Stimulated activated CD4-positive, alpha-beta T cell treated with anti-CD3 and anti-CD28 coated beads, TNF-alpha, amount 100 ng/mL, for 48 hours (primary cell): ENCODE measurements at places on chromosomes 7 and 10.

GRCh38 chr7:110170841-110171240, 920.1 kb upstream of the LRRN3 start:
- DNase-seq = no peak

DNA sequence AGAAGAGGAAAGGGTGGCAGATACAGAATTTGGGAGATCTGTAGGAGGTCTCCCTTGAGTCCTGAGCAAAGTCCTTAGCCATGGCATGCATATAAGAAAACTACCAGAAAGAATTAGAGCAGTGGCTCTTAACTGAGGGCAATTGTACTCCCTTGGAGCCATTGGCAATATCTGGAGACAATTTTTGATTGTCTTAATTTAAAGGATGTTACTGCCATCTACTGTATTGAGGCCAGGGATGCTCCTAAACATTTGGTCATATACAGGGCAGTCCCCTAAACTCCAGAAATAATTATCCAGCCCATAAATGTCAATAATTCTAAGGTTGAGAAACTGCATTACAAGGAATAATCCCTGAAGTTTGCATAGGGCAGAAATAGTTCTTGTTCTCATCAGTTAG, 136.4 kb upstream of the ODAD2 start:
- no peak for DNase-seq

DNA sequence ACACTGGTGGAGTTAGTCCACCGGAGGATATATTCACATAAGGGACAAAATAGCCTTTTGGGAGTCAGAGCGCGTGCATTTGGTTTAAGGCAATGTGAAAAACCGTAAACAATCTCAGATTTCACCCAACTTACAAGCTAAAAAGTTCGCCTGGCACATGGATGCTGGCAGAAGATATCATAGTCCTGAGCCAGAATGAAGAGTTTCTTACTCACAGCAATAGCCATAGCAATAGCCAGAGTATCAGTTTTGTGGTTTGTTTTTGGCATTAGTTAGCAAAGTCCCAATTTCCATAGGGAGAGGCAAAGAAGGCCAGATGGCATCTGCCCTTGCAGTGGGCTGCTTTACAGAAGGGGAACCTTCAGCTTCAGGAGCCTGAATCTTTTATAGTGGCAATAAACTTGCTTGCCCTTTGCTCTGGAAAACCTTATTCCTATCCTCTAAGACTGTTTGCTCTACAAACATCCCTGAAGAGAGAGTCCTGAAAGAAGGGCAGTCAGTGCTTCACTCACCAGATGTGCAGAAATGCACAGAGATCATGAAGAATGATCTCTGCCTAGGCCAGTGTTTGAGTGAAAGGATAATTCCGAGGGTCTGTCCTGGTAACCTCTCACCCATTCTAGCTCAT, 28.7 kb upstream of the RSBN1L start:
- no peak for DNase-seq

GRCh38 chr7:138626846-138627245, 74.3 kb downstream of the SVOPL start:
- no peak for DNase-seq

DNA sequence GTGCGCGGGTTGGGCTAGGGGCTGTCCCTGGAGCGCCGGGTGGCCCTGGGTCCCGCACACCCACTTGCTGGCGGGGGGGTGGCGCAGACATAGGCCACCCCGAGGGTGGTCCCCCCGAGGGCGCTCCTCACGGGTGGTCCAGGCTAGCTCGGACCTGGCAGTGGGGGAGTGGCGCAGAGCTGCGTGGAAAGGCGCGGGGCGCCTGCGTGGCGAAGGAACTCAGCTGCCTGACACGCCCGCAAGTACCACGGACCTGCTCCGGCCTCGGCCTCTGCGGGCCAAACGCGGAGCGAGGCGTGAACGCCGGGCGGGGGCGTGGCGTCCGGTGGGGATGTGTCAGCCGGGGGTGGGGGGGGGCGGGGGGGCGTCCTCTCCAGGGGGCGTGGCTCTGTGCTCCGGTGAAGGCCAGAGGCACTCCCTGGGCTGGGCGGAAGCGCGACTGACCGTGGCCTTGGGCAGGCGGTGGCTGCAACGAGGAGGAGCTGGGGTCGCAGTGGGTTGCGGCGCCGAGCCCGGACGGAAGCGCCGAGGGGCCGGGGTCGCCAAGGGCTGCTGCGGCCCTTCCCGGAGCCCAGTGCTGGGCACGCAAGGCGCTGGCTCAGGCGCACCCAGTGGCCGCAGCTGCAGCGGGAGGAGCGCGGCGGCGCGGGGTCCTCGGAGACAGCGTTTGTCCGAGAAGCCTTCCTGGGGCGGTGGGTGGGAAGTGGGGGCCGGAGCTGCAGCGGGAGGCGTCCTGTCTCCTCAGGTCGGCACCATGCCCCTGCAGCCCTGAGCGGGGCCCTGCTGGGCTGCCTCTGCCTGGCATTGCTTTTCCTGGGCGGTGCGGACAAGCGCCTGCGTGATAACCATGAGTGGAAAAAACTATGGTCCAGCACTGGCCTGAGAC, 58.9 kb upstream of the NUPR2 start:
- no peak for DNase-seq

DNA sequence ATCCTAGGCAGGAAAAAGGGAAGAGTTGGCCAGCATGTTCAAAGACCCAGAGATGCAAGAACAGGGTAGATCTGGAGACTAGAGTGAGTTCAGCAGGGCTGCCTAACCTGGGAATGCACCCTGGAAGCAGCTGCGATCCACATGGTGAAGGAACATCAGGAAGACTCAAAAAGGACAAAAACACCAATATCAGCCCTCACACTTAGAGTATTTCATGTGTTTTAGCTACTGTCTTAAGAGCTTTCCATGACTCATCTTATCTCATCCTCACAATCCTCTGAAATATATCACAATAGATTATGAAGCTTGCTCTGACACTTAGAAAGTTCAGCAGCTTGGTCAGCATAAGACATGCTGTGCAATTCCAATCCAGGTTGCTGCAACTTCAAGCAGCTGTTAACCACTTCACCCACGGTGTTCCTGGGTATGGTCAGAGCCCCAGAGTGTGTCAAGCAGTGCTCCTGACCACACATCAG, 380.9 kb downstream of the PARD3 start:
- no peak for DNase-seq

- no peak for DNase-seq
These were observed 2.6 kb upstream of the CAMK2G start for GRCh38 chr10:73876971-73877370.

GRCh38 chr7:34157137-34157536, 251.8 kb downstream of the BMPER start:
- no peak for DNase-seq

GRCh38 chr7:39453743-39454355, 112.4 kb upstream of the YAE1 start:
- DNase-seq = peak; percentile 27

- DNase-seq = no peak
These were observed 19.2 kb upstream of the PDLIM1 start for GRCh38 chr10:95309958-95310357.

GRCh38 chr10:46223626-46224413, 63.0 kb upstream of the ANTXRL start:
- DNase-seq = no peak

DNA sequence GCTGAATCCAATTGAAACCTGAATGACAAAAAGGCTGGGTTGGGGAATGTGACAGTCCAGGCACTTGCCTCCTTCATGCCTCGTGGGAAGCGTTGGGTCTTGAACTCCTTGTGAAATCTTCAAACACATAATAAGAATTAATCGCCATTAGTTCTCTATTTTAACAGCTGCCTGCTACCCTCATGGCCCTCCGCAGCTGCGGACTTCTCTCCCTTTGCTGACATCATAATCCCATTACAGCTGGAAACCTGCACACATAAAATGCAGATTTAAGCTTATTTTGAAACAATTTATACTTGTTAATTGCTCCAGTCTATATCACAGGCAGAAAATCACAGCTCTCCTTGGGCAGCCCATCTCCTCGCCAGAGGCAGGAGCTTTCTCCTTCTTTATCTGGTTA, 403.0 kb upstream of the MKI67 start:
- DNase-seq = no peak

DNA sequence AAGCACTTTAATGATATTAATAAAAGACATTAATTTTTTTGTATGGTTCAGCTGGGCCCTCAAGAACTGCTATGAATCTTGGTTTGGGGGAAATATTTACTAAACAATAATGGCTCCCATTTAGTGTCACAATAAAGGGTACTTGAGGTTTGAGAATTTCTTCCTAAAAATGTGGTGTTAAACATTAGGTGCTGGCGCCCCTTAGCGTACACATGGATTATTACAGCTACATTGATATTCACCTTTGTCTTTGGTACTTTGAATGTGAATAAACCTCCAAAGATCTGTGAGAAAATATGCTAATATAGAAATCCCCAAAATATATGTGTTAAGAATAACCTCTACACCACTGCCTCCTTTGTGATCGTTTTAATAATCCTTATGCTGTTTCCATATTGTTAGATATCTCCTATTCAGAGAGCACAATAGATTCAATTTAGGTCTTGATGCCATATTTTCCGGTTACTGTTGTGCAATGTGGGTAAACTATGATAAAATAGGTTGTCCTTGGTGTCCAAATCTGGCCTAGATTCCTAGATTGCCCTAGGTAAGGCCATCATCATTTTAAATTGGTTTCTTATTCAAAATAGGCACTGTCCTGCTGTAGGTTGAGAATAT, 161.8 kb upstream of the CACNA2D1 start:
- no peak for DNase-seq

DNA sequence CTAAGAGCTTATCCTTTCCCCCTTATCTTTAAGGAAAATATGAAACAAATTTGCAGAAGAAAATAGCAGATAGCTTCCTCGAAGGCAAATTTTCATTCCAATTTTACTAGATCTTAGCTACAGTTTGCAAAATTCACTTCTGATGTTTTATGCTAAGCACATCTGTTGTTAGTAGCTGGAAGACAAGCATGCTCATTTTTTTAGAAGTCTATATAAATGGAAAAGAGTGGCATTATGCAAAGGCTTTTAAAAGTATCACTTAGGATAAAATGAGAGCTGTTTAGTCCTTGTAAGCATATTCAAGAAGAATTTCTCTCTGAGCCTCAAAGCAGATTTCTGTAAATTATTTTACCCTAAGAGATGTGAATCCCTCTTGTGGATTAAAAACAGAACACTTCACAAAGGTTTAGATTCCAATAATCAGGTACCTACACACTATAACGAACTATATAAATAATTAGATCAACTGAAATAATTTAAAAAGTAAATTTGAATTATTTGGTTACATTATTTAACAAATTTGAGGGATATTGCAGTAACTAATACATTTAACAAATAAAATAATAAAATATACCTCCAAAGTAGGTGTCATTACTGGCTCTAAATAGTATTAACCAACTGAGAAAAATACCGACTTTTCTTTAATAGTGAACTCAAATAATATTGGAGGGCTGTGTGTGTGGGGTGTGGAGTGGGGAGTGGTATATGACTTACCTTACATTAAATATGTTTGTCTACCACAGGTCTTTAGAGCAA, 307.1 kb downstream of the SEMA3D start:
- no peak for DNase-seq

DNA sequence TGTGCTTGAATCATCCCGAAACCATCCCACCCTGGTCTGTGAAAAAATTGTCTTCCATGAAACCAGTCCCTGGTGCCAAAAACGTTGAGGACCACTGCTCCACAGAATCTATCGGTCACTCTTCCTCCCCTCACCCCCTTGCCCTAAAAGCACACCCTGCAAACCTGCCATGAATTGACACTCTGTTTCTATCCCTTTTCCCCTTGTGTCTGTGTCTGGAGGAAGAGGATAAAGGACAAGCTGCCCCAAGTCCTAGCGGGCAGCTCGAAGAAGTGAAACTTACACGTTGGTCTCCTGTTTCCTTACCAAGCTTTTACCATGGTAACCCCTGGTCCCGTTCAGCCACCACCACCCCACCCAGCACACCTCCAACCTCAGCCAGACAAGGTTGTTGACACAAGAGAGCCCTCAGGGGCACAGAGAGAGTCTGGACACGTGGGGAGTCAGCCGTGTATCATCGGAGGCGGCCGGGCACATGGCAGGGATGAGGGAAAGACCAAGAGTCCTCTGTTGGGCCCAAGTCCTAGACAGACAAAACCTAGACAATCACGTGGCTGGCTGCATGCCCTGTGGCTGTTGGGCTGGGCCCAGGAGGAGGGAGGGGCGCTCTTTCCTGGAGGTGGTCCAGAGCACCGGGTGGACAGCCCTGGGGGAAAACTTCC, 784 bp upstream of the SERPINE1 start:
- DNase-seq = no peak

GRCh38 chr10:59243611-59244195, 67.3 kb downstream of the PHYHIPL start:
- DNase-seq = no peak

DNA sequence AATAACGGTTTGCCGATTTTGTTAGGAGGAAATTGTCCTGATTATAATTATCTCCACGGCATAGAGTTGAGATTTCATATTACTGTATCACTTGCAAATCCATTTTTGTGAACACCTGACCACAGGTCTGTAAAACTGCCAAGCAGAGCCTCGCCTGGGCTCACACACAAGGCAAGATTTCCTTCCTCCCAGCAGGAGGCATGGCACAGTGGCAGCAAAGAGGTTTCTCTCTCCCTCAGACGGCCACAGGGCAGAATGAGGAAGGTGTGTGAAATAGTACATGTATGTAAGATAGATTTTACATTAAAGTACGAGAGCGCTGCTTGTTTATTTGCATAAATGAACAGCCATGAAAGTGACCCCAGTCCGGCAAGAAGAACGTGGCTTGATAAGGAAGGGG, 130.1 kb downstream of the CELF2 start:
- no peak for DNase-seq

DNA sequence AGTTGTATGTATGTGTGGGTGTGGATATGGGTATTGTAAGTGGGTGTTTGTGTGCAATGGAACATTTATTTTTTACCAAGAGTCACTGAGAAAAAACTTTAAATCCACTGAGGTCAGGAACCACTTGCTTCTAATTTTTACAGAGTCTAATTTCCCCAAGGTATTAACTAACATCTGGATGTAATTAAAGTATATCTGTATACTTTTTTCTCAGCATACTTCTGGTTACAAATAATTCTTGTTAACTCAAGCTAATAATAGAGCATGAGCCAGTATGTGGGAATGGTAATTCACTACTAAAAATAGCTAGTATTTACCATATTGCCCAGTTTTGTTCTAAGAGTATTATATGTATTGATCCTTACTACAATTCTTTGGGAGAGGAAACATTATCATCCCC, 24.6 kb upstream of the STEAP4 start:
- no peak for DNase-seq

DNA sequence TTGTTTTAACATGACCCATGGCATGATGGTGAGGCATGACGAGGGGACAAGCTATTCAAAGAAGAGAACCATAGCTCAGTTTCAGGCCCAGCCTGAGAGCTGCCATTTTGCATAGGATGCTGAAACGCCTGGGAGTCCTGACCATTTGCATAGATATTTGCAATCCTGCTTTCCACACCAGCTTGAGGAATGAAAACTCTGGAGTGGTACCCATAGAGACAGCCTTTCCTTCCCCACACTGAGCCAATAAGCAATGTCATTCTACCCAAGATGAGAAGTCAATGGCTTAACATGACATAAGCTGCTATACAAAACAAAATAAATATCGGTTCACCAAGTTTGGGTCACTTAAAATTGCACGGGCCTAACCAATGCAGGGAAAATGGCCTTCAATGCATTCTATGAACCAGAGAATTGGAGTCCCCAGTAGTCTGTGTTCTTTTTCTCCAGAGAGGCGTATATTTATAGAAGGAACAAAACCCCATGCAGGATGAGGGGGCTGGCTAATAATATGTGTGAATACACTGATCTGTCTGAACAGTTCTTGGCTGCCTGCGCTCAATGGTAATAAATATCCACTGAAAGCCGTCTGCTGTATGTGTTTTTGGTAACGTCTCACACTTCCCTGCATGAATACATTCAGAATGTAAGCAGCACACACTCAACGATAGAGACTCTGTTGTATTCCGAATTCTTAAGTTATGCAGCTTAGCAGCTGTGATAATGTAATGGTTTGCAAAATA, 329.3 kb downstream of the FRMD4A start:
- DNase-seq = no peak

GRCh38 chr7:70529914-70530585, 601.9 kb upstream of the GALNT17 start:
- DNase-seq = no peak
